ENCODE measurements at places on chromosomes 16 and 17. TPM values are rescaled to one million over a fixed set of nuclear protein-coding genes. Genes with fewer than 3 reads are reported as not detected.

The SMIM5 gene
- not detected for total RNA-seq

The NXPH3 gene
- 3.3 TPM for total RNA-seq

The HS3ST3A1 gene
- total RNA-seq, result 6.6 TPM

The SPATA32 gene
- not detected for total RNA-seq

DNA sequence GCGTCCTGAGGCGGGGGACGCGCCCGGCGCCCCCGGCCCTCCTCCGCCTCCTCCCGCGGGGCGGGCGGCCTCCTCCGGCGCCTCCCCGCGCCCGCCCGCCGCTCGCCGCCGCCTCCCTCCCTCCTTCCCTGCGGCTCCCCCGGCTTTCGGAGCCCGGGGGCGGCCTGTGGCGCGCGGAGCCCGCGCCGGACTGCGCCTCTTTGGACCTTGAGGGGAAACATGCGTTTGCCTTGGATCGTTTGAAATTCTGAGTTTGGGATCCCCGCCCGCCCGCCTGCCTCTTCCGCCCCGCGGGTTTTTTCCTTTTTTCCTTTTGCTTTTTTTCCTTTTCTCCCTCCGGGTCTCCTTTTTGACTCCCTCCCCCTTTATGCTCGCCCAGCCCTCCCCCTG, 390 bp downstream of the ZNRF1 start:
- no peaks in the 10 kb centered on the region for H3K27me3 ChIP-seq
- peak overlapping the region; percentile 67 for H3K27ac ChIP-seq
- DNase-seq, result no peak

DNA sequence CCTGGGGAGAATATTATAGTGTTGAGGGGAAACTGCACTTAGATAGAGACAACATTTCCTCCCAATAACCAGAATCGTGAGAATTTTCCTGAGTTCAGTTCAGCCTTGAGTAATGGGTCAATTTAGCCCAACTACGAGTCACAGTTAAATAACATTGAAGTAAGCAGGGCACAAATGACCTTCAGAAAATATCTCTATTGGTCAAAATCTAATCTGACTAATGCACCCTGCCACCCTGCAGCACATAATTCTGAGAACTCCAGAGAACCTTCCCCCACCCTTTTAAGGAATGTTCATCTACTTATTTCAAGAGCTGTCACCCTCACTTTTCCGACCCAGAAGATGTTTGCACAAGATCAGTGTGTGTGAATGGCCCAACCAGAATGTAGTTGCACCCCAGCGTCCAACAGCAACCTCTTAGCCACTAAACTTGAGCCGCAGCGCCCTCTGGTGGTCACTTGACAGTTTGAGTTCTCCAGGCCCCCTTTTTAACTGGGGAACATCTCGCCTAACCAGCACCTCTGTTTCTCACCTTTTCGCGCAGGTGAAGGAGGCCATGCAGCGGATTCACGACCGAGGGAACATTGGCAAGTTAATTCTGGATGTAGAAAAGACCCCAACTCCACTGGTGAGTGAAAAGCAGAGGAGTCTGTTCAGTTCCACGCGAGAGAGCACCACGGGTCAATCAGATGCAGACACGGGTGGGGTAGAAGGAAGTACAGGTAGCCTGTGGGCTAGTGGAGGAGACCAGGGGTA, 50.9 kb upstream of the CLEC3A start:
- peaks cover 11% of the 10 kb centered on the region for H3K4me1 ChIP-seq
- no peaks in the 10 kb centered on the region for H3K36me3 ChIP-seq
- no peaks in the 10 kb centered on the region for H3K27me3 ChIP-seq
- peak; percentile 95 for DNase-seq

DNA sequence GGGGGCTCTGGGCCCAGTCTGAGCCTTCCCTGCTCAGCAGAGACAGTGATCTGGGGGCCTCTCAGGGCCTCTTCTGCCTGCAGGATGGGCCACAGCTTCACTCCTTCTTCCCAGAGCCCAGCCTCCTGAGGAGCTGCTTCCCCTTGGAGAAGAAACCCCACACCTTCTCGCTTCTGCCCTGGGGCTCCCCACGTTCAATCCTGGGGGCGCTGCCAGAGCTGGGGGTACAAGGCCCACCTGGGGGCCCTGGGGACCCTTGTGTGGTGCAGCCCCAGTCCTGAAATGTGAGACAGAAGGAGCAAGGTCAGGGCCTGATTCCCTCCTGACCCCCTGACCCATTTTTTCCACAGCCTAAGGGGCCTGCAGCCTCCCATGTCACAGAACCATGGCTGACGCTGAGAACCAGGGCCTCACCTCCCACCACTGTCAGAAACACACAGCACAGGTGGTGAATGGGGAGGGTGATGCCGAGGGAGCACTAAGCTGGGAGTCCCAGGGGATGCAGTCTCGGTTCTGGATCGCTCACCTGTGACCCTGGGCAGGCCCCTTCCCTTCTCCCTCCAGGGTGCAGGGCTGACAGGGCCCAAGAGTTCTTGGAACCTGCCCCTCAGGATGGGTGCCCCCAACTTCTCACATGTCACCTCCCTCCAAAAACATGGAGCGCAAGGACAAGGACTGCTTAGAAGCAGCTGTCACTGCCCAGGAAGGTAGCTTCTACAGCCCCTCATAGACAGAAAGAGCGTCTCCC, 21.6 kb upstream of the MPO start:
- no peak overlapping the region for H3K4me3 ChIP-seq
- no peaks in the 10 kb centered on the region for H3K27me3 ChIP-seq
- DNase-seq, result peak; percentile 41
- H3K36me3 ChIP-seq, result no peaks in the 10 kb centered on the region

- no peak overlapping the region for H3K4me3 ChIP-seq
- no peaks in the 10 kb centered on the region for H3K4me1 ChIP-seq
- no peaks in the 10 kb centered on the region for H3K36me3 ChIP-seq
- DNase-seq, result no peak
- H3K27ac ChIP-seq, result no peak overlapping the region
These were observed 792.0 kb downstream of the KCNJ2 start for GRCh38 chr17:70961341-70961740.

DNA sequence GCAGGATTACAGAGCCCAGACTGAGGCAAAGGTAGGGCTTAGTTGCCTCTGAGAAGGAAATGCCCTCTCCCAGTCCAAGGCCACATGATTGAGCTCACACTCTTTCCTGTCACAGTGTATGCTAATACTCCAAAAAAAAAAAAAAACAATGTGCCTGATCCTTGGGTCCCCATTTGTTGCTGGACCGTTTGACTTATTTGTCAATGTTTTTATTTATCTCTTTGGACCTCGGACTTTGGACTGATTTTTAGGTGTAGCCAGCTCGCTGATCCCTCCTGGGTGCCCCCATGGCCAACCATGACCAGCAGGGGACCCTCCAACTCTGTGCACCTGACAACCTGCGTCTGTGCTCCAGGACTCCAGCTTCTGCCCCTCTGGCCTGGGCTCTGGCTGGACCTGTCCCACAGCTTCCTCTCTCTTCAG, 622 bp upstream of the CCL16 start:
- H3K27me3 ChIP-seq, result no peaks in the 10 kb centered on the region
- no peak for DNase-seq
- H3K36me3 ChIP-seq, result no peaks in the 10 kb centered on the region
- no peak overlapping the region for H3K4me3 ChIP-seq
- no peaks in the 10 kb centered on the region for H3K4me1 ChIP-seq
- H3K27ac ChIP-seq, result no peak overlapping the region

DNA sequence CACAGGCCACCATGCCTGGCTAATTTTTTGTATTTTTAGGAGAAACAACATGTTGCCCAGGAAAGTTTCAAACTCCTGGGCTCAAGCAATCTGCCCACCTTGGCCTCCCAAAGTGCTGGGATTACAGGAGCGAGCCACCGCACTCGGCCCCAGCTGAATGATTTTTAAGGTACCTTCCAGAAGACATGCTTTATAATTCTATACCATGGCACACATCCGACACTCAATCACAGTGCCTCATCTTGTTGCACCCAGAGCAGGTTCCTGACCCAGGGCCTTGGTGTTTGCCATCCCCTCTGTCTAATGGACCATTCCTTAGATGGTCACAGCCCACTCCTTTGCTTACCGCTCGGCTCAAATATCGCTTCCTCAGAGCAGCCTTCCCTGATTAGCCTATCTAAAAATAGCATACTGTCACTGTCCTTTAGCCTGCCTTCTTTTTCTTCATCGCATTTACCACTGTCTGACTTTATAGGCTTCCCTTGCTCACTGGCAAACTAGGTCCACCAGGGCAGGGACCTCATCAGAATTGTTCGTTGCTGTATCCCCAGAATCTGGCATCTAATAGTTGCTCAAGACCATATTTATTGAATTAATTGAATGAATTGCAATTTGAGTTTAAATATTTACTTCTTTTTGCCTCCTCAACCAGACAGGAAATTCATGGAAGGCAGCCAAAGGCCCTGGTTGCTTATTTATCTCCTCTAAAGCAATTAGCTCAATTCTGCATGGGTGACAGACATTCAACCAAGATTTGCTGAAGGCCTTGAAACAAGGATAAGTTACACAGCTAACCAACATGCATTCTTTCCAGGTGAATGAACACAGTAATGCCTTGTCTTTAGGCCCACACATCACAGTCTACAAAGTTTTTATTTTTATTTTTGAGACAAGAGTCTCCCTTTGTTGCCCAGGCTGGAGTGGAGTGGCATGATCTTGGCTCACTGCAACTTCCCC, 6.3 kb upstream of the TENT4B start:
- H3K36me3 ChIP-seq, result no peaks in the 10 kb centered on the region
- H3K27ac ChIP-seq, result no peak overlapping the region
- DNase-seq, result no peak
- H3K27me3 ChIP-seq, result no peaks in the 10 kb centered on the region

GRCh38 chr17:49554694-49555494, 20.8 kb upstream of the NXPH3 start:
- no peaks in the 10 kb centered on the region for H3K4me1 ChIP-seq
- peaks cover 3% of the 10 kb centered on the region for H3K27me3 ChIP-seq
- no peak for DNase-seq
- no peak overlapping the region for H3K4me3 ChIP-seq
- H3K36me3 ChIP-seq, result no peaks in the 10 kb centered on the region

DNA sequence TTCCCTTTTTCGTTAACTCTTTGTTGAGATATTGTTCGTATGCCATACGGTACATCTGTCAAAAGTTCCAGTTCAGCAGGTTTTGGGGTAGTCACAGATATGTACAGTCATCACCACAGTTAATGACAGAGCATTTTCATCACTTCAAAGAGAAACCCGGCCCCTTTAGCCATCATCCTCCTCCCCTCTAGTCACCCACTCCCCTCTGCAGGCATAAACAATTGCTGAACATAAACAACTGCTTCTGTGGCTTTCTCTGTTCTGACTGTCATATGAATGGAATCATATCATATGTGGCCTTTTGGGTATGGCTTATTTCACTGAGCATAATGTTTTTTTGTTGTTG, 59.3 kb downstream of the RNF213 start:
- H3K4me1 ChIP-seq, result no peaks in the 10 kb centered on the region
- H3K4me3 ChIP-seq, result no peak overlapping the region

- H3K27me3 ChIP-seq, result peaks cover 16% of the 10 kb centered on the region
- H3K4me1 ChIP-seq, result no peaks in the 10 kb centered on the region
- no peak overlapping the region for H3K27ac ChIP-seq
- no peak for DNase-seq
These were observed 17.5 kb downstream of the GUCY2D start for GRCh38 chr17:8019665-8020650.

DNA sequence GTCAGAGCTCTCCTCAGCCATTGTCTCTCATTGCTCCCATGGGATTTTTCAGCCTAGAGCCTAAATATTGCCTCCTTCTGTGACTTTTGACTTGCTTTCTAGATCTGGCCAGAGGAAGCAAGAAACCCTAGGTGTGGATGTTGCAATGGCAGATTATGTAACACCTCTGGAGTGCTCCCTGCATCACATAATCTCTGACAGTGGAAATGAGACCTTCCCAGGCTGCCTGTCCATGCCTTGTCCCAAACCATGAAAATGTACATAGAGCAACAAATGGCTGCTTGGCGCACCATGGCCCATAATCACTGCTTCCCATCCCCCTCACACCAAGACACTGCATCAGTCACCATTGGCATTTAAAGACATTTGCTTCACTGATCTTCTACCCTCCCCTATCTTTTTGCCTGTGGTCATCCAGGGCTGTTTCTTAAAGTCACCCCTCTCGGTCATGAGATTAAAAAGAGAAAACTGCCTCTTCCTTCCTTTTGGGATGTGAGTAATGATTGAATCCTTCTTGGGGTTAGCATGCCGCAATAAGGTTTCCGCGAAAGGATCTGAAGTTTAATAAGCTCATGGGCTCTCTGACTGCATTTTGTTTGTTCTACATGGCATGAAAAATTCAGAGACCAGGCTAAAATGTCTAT, 34.2 kb upstream of the CCL2 start:
- H3K36me3 ChIP-seq, result no peaks in the 10 kb centered on the region
- no peak overlapping the region for H3K4me3 ChIP-seq
- no peak overlapping the region for H3K27ac ChIP-seq
- H3K27me3 ChIP-seq, result no peaks in the 10 kb centered on the region
- DNase-seq, result no peak

Measured in H1 (cell line).